ENCODE measurements at places on chromosomes 16 and 17.
A peak's percentile ranks its signal among the peaks of the same experiment; 100 is the strongest.

GRCh38 chr17:13593021-13593751 is 8.5 kb downstream of the HS3ST3A1 start:
- no peak for DNase-seq

DNA sequence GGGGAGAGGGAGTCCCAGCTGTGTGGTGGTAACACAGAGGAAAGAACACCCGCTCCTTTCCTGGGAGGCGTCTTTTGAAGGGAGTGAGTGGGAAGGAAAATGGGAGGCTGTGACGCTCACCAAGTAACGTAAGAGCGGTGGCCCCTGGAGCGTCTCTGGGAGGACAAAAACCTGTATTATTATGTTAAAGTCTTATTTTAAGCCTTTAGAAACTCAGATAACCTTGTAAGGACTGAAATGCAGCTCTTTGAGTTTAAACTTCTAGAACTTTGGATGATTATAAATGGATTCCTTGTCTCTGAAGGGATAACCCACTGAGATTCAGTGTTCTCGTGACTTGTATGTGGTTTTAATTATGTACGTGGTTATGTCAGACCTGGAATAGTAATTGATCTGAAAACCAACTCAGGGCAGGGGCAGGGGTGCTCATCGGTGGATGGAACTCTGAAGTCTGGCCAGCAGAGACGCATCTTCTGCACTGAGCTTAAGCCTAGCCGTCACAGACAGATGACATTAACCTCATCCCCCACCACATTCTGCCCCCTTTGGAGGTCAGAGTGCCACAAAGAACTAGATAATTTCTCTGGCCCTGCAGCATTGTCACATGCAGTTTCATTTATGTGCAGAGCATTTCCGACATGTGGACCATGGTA is 41.8 kb upstream of the SLC12A3 start:
- DNase-seq, result peak; percentile 32

DNA sequence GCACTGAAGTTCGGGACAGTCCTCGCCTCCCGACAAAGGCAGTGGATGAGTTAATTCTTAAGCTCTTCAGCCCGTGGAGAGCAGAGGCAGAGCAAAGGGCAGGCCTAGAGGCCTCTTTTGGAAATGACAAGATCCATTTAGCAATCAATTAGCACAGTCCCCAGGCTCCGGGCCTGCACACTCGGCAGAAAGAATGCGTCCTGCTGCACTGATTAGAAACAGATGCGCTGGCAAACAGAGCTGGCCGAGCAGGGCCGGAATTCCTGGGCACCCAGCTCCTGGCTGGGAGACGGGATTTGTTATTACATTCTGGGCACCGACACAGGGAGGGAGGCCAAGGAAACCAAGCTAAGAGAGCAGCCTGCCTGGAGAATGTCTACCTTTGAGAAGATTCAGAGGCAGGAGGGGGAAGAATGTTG is 162.9 kb downstream of the COPRS start:
- peak; percentile 59 for DNase-seq

DNA sequence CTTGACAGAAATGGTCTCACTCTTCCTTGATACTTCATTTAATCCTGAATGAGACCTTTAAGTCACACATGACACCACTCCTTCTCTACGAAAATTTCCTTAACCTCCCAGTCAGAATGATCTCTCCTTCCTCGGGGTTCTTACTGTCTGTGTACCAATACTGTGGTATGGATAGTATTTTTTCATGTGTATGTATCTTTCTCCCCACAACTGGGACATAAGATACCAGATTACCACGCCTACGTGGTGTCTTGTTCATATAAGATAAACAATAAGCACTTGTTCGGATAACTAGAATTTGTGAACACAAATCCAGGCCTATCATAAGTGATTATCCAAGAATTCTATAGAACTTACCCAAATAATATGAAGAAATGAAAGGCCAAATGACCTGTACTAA is 11.3 kb downstream of the NUP88 start:
- no peak for DNase-seq

GRCh38 chr17:72234985-72235384 is 114.2 kb downstream of the SOX9 start:
- peak; percentile 42 for DNase-seq

DNA sequence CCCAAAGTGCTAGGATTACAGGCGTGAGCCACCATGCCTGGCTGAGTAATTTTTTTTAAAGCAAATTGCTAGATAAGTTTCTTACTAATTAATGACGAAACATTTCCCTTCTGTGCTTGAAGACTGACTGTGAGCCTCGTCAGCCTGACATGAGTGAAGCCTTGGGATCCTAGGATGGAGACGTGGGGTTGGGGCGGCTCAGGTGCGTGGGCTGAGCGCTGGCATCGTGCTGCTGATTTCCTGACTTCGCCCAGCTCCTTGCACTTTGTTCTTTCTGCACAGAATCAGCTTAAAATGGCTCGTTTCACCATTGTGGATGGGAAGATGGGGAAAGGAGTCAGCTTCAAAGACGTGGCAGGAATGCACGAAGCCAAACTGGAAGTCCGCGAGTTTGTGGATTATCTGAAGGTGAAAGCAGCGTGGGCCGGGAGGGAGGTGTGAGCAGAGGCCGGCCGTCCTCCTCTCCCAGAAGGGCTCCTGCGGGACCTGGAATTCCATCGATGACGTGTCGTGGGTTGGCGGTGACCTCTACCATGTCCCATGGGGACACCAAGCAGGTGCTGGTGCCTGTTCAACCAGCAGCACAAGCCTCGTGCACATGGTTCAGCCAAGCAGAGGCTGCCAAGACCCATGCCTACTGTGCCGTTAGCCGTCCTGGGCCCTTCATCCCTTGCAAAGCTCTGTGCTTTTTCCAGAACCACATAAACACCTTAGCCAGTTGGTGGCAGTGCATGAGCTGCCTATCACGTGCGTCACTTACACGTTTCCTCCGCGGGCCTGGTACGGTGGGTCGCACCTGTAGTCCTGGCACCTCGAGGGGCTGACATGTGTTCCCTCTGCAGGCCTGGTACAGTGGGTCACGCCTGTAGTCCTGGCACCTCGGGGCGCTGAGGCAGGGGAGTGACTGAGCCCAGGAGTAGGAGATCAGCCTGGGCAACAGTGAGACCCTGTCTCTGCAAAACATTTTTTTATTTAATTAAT is 22.5 kb downstream of the SPG7 start:
- no peak for DNase-seq

GRCh38 chr17:73100363-73100762 is 7.9 kb upstream of the SLC39A11 start:
- no peak for DNase-seq

DNA sequence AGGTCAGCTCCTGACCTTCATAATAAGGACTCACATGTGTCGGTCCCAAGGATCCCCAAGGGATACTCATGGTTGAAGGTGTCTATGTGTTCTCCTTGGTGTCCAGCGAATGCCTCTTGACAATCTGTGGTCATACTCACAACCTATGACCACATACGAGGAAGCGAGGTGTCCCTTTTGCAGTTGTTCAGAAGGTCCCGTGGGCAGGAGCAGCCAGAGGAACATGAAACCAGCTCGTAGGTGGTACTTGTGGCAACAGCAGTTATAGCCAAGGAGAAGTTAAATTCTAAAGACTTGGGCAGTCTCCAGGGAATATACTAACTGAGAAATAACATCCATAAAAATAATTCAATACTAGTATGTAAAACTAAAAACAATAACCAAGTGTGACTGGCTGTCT is 685.3 kb downstream of the WWOX start:
- no peak for DNase-seq

- DNase-seq, result no peak
Observed at GRCh38 chr17:41814195-41814594, 1.4 kb downstream of the FKBP10 start.

DNA sequence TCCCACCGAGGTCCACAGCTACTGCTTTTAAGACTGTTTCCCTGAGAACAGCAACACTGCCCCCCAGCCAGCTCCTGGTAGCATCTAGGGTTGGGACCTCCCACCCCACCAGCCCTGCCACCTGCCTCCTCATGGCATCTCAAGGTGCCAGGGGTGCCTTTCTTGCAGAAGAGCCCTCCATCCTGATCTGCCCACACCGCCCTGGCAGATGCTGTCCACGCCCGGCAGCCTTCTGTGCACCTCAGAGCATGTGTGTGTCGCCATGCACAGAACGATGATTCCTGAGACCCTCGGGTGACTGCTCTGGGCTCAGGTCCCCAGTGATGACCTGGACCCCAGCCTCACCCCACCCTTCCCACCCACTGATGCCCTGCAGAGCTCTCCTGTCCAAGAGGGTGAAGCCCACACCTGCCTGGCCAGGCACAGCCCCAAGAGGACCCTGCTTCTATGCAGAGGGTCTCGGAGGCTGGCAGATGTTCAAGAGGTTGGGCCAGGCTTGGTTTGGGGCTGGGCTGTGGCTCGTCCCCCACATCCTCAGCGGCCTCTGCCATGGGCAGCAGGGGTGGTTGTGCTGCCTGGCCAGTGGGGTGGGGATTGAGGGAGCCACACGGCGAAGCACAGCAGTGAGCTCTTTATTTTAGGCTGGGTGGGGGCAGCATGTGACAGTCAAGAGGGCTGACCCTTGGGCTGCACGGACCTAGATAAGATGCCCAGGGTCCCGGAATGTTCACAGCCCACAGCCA is 5.2 kb upstream of the SPATA2L start:
- DNase-seq, result no peak

GRCh38 chr17:70709596-70709995 is 540.3 kb downstream of the KCNJ2 start:
- DNase-seq, result no peak

DNA sequence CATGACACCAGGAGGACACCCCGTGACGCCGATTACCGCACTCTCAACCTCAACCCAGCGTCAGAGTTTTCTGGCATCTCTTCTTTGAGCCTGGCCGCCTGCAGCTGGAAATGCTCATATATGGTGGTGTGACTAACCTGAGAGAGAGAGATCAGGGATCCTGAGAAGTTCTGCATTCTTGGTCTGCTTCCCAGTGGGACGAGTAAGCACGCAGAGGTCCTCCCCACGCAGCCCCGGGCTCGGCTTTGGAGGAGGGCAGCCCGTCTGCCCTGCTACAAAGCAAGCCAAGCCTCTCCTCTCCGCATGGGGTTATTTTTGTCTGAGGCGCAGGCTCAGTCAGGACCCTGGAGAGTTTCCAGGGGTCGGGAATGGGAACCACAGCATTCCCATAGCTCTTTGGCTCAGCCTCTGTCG is 16.5 kb downstream of the CRISPLD2 start:
- peak; percentile 86 for DNase-seq

- no peak for DNase-seq
Observed at GRCh38 chr16:4882633-4883285, 35.5 kb downstream of the UBN1 start.

DNA sequence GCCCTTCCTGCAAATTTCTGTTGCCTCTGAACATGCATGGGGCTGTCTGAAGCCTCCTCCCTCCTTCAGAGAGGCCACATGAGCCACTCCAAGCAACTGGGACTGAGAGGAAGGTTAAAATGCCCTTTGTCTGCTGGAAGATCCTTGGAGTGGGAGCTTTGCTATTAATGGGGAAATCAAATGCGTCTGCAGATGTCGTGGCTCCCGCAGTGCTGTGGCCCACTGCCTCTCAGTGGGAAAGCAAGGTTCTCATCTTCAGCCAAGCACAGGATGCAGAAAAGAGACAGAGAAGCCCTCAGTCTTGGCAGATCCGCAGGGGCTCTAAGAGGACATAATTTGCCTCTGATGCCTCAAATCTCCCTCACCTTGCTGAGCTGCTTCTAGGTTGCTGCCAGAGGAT is 34.8 kb downstream of the PEMT start:
- DNase-seq, result no peak

- DNase-seq, result no peak
Observed at GRCh38 chr16:48596326-48596725, 13.7 kb downstream of the N4BP1 start.

- DNase-seq, result peak; percentile 90
Observed at GRCh38 chr17:54891176-54891821, 9.4 kb upstream of the TOM1L1 start.

- peak; percentile 56 for DNase-seq
Observed at GRCh38 chr16:56424791-56425438, 430 bp downstream of the AMFR start.

DNA sequence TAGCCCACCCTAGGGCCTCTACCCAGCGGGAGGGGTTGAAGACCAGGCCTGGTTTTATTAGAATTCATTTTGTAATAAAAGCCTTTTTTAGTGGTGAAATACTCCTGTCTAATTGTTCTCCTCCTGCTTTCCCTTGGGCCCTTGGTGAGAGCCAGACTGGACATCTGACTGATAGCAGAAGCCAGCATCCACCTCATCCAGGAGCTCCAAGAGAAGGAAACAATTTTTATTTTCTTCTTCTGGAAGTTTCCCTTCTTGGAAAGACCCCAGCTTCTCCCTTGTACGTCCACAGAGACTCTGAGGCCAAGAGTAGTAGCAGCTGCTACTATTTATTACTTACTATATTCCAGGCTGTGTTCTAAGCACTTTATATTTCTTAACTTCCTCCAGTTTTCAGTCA is 4.0 kb upstream of the PHKG2 start:
- no peak for DNase-seq

GRCh38 chr17:4014148-4014927 is 50.1 kb upstream of the ATP2A3 start:
- no peak for DNase-seq

GRCh38 chr16:1323296-1324239 is 9.9 kb upstream of the BAIAP3 start:
- DNase-seq, result no peak

- DNase-seq, result peak; percentile 54
Observed at GRCh38 chr17:43952351-43952723, 1.4 kb downstream of the PYY start.

DNA sequence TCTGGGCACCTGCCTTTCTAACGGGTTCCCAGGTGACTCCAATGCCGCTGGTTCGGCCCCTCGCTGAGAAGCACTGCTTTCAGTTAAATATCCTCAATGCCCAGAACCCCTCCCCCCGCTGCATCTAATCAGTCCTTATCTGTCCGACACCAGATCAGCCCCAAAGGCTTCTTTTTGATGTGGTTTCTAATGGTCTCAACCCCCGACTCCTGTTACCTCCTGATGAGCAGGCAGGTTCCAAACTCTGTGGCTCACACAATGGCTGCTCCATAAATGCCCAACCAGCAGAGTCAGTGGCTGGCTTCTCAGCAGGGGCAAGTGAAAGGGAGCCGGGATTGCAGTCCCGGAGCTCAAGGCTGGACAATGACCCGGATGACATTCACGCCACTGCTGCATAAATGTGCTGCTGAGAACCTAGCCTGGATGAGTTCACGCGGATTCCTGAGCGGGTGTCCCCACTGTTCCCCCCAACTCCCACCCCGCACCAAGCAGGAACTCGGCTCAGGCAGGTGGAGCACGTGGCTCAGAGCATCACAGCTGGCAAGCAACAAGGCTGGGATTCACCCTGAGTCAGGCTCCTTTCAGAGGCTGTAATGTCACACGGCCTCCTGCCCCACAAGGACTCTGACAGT is 1.0 kb upstream of the SLC38A8 start:
- DNase-seq, result peak; percentile 32

- no peak for DNase-seq
Observed at GRCh38 chr17:77404812-77405581, 264.2 kb downstream of the SEC14L1 start.

GRCh38 chr16:74865922-74866598 is 91.4 kb upstream of the FA2H start:
- DNase-seq, result peak; percentile 83

GRCh38 chr17:63430223-63430622 is 15.9 kb downstream of the CYB561 start:
- no peak for DNase-seq

Measured in GM23338 (cell line).